Transverse colon (tissue), 4 donors: ENCODE measurements at places on chromosomes 7 and 10. TPM values are rescaled to one million over a fixed set of nuclear protein-coding genes. Genes with fewer than 3 reads are reported as not detected.

ACTA2 gene
- 465 TPM for total RNA-seq

GLRX3 gene
- total RNA-seq, result 38.2 TPM

RADIL gene
- total RNA-seq, result 6.2 TPM

PDLIM1 gene
- 238 TPM for total RNA-seq

ERVW-1 gene
- not detected for total RNA-seq

- no peaks in the 10 kb centered on the region for H3K4me1 ChIP-seq
- no peak overlapping the region for H3K4me3 ChIP-seq
- peak; percentile 46 for DNase-seq
- no peak overlapping the region for H3K27ac ChIP-seq
- H3K36me3 ChIP-seq, result no peaks in the 10 kb centered on the region
These were observed 6.3 kb downstream of the IFT22 start for GRCh38 chr7:101315336-101315735.

GRCh38 chr7:134890246-134891240 lies 95.8 kb upstream of the AGBL3 start:
- peak overlapping the region; percentile 74 for H3K27ac ChIP-seq
- no peak for DNase-seq
- no peaks in the 10 kb centered on the region for H3K36me3 ChIP-seq
- H3K27me3 ChIP-seq, result peaks cover 6% of the 10 kb centered on the region
- H3K4me3 ChIP-seq, result peak overlapping the region; percentile 17

- DNase-seq, result no peak
- no peak overlapping the region for H3K27ac ChIP-seq
- H3K4me1 ChIP-seq, result peaks cover 19% of the 10 kb centered on the region
- H3K4me3 ChIP-seq, result no peak overlapping the region
- H3K36me3 ChIP-seq, result no peaks in the 10 kb centered on the region
These were observed 72.2 kb downstream of the DOCK4 start for GRCh38 chr7:112134039-112134438.

DNA sequence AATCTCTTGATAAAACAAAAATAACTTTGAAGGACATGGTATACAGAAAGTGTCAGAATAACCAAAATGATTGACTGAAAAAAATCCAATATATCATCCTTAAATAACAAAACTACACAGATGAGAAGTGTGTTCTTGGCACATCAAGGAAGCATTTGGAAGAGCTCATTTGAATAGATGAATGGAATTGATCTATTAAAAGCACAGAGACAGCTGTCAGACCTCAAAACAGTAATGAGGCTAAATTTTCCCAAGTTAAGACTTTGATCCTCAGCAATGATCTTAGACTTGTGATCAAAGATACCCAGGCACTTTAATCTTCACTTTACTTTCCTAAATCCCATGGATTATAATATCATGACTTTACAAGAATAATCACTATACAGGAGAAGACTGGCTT lies 395.4 kb upstream of the NFE2L3 start:
- H3K4me1 ChIP-seq, result peaks cover 21% of the 10 kb centered on the region
- H3K27me3 ChIP-seq, result no peaks in the 10 kb centered on the region
- no peak overlapping the region for H3K4me3 ChIP-seq
- no peak for DNase-seq

DNA sequence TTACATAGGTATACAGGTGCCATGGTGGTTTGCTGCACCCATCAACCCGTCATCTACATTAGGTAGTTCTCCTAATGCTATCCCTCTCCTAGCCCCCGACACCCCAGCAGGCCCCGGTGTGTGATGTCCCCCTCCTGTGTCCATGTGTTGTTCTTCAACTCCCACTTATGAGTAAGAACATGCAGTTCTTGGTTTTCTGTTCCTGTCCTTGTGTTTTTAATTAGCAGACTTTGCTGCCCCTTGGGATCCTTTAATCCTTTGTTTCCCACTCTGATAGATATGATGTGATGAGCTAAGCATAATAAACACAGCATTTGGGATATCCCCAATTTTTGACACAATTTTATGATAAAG lies 71.1 kb upstream of the PALS2 start:
- H3K4me1 ChIP-seq, result no peaks in the 10 kb centered on the region
- peaks cover 8% of the 10 kb centered on the region for H3K27me3 ChIP-seq
- H3K36me3 ChIP-seq, result no peaks in the 10 kb centered on the region
- no peak overlapping the region for H3K4me3 ChIP-seq
- no peak for DNase-seq
- no peak overlapping the region for H3K27ac ChIP-seq
